ENCODE measurements at places on chromosomes 4 and X.

DNA sequence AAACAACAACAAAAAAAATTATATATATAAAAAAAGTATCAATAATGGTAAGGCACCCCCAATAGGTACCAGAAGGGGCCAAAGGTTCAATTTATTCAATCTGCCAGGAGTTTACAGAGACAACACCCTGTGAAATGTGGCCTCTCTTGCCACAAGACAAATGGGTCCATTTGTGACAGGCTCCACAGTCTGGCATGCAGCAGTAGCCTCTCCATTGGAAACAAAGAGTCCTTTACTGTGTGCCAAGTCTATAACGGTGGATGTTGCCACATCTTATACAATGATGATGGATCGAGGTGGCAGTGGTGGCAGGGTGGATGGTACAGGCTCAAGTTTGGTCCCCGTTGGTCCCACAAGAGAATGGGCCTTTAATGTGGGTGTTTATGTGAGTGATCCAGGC, 70.1 kb upstream of the SH3RF1 start:
- H3K4me1 ChIP-seq, result no peaks in the 10 kb centered on the region
- DNase-seq, result no peak
- H3K36me3 ChIP-seq, result no peaks in the 10 kb centered on the region
- no peak overlapping the region for H3K4me3 ChIP-seq
- H3K27me3 ChIP-seq, result no peaks in the 10 kb centered on the region

GRCh38 chrX:7170898-7171297, 22.9 kb upstream of the PUDP start:
- H3K4me3 ChIP-seq, result no peak overlapping the region
- H3K36me3 ChIP-seq, result no peaks in the 10 kb centered on the region
- H3K27me3 ChIP-seq, result no peaks in the 10 kb centered on the region
- no peak for DNase-seq
- H3K27ac ChIP-seq, result no peak overlapping the region

- peaks cover 3% of the 10 kb centered on the region for H3K4me1 ChIP-seq
- H3K4me3 ChIP-seq, result no peak overlapping the region
- no peak for DNase-seq
- H3K27ac ChIP-seq, result no peak overlapping the region
Observed at GRCh38 chr4:125352521-125352920, 37.8 kb downstream of the FAT4 start.

DNA sequence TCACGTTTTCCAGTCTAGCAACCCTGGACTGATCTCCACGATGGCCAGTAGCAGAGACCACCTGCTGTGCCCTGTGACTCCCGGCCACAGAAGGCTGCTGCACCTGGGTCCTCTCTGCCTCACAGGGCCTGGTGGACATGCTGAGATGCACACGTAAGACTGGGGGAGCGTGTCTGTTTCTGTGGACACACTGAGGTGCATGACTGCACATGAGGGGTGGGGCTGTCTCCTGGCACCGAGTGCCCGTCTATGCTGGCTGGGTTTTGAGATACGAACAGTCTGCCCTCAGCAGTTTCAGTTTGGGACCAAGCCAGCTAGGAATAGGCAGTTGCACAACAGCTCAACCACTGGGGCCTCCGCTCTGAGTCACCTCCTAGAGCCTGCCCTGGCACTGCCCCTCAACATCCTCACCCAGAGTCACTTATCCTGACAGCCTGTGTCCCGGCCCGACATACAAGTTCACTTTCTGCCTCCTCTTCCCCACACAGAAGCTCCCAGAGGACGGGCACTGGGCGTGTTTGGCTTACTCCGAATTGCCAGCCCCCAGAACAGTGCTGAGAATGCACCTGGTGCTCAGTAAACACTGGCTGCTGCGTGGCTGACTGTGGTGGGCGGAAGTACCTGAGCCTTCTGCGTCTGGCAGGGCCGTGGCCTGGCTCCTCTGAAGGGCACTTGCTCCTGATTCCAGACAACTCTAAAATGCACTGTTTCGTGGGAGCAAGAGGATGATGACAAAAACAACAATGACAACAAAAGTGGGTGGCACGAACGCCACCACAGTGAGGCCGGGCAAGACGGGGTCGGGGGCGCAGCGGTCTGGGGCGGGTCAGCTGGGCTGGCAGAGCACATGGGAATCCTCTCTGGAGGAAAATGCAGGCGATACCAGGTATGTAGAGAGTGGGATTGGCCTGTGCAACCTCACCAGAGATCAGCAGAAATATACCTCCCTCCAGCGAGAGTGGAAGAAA, 30.9 kb downstream of the RNF212 start:
- H3K4me3 ChIP-seq, result peak overlapping the region; percentile 27
- H3K4me1 ChIP-seq, result peaks cover 8% of the 10 kb centered on the region
- H3K27me3 ChIP-seq, result no peaks in the 10 kb centered on the region
- H3K36me3 ChIP-seq, result no peaks in the 10 kb centered on the region
- DNase-seq, result peak; percentile 76

- DNase-seq, result no peak
- no peaks in the 10 kb centered on the region for H3K36me3 ChIP-seq
- no peaks in the 10 kb centered on the region for H3K4me1 ChIP-seq
- no peak overlapping the region for H3K4me3 ChIP-seq
- no peaks in the 10 kb centered on the region for H3K27me3 ChIP-seq
- no peak overlapping the region for H3K27ac ChIP-seq
Observed at GRCh38 chr4:56764223-56764622, 57.3 kb downstream of the SPINK2 start.

- no peak overlapping the region for H3K4me3 ChIP-seq
- H3K36me3 ChIP-seq, result no peaks in the 10 kb centered on the region
- no peaks in the 10 kb centered on the region for H3K27me3 ChIP-seq
- no peak for DNase-seq
- H3K27ac ChIP-seq, result no peak overlapping the region
- H3K4me1 ChIP-seq, result peaks cover 3% of the 10 kb centered on the region
Observed at GRCh38 chr4:133270021-133270570, 121.0 kb downstream of the PCDH10 start.

GRCh38 chr4:152344001-152344400, 191.9 kb downstream of the FBXW7 start:
- H3K27ac ChIP-seq, result no peak overlapping the region
- no peak overlapping the region for H3K4me3 ChIP-seq
- DNase-seq, result no peak
- peaks cover 18% of the 10 kb centered on the region for H3K36me3 ChIP-seq
- H3K27me3 ChIP-seq, result no peaks in the 10 kb centered on the region
- H3K4me1 ChIP-seq, result no peaks in the 10 kb centered on the region

GRCh38 chrX:9327086-9327746, 137.6 kb upstream of the TBL1X start:
- H3K4me3 ChIP-seq, result no peak overlapping the region
- H3K36me3 ChIP-seq, result no peaks in the 10 kb centered on the region
- H3K4me1 ChIP-seq, result no peaks in the 10 kb centered on the region
- no peak for DNase-seq
- H3K27me3 ChIP-seq, result no peaks in the 10 kb centered on the region
- H3K27ac ChIP-seq, result no peak overlapping the region

GRCh38 chr4:188372058-188372457, 232.8 kb downstream of the TRIML1 start:
- H3K4me3 ChIP-seq, result no peak overlapping the region
- no peaks in the 10 kb centered on the region for H3K4me1 ChIP-seq
- no peaks in the 10 kb centered on the region for H3K27me3 ChIP-seq
- no peak overlapping the region for H3K27ac ChIP-seq
- no peak for DNase-seq
- H3K36me3 ChIP-seq, result no peaks in the 10 kb centered on the region

DNA sequence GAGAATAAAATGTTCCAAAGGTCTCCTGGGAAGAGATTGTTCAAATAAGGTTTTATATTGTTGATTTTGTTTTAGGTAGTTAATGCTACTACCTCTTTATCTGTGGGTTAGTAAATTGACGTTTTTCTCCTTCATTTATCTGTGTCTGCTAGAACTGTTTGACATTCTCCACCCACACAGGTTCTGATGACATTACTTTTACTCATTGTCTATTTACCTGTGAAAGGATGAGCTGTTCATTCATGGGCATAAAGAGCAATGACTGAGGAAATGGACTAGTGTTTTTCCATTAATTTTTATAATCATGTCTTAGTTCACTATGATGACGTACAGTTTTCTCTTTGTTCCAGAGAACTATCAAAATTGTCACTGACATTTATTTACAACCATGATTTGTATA, 75.6 kb downstream of the CPE start:
- H3K4me3 ChIP-seq, result no peak overlapping the region
- no peak overlapping the region for H3K27ac ChIP-seq
- peaks cover 3% of the 10 kb centered on the region for H3K4me1 ChIP-seq
- H3K36me3 ChIP-seq, result peaks cover 3% of the 10 kb centered on the region
- no peaks in the 10 kb centered on the region for H3K27me3 ChIP-seq
- no peak for DNase-seq

DNA sequence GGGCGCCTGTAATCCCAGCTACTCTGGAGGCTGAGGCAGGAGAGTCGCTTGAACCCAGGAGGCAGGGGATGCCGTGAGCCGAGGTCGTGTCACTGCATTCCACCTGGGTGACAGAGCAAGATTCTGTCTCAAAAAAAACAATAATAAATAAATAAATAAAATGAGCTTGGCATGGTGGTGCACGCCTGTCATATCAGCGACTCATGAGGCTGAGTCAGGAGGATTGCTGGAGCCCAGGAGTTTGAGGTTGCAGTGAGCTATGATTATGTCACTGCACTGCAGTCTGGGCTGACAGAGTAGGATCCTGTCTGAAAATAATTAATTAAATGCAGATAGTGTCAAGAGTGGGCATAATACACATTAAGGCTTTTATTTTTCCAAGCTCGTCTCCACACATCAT, 77.5 kb downstream of the DHRSX start:
- DNase-seq, result no peak
- no peak overlapping the region for H3K4me3 ChIP-seq
- no peak overlapping the region for H3K27ac ChIP-seq

- no peaks in the 10 kb centered on the region for H3K27me3 ChIP-seq
- H3K36me3 ChIP-seq, result no peaks in the 10 kb centered on the region
- H3K4me3 ChIP-seq, result no peak overlapping the region
- no peaks in the 10 kb centered on the region for H3K4me1 ChIP-seq
- no peak for DNase-seq
- H3K27ac ChIP-seq, result no peak overlapping the region
Observed at GRCh38 chr4:25818371-25818871, 44.4 kb downstream of the SEL1L3 start.

DNA sequence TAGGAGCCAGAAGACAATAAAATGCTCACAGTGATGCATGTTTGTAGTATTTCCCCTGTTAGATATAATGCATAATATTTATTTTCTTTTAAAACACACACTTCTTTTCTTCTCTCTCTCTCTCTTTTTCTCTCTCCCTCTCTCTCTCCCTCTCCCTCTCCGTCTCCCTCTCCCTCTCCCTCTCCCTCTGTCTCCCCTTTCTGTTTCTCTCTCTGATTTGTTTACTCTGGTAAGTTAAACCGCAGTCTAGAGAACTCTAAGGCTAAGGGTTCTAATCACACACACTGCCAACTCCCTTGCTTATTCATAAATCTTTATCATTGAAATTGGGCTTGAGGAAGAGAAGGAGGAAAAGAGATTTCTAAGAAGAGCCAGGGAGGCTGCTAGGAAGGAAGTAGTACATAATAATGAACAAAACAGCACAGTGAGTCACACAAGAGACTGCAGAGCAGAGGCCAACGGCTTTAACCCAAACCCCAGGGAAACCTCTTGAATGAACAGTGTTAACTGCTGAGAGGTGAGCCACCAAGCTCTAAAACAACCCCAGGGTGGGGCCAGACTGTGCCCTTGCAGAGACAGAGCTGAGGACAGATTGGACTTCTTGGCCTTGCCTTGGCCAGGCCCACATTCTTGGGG, 9.1 kb upstream of the PHOX2B start:
- no peaks in the 10 kb centered on the region for H3K36me3 ChIP-seq
- no peak overlapping the region for H3K4me3 ChIP-seq
- H3K27me3 ChIP-seq, result no peaks in the 10 kb centered on the region
- no peak for DNase-seq
- H3K4me1 ChIP-seq, result no peaks in the 10 kb centered on the region

GRCh38 chrX:69243276-69243675, 78.0 kb upstream of the PJA1 start:
- no peak for DNase-seq
- H3K4me1 ChIP-seq, result no peaks in the 10 kb centered on the region
- no peaks in the 10 kb centered on the region for H3K27me3 ChIP-seq
- H3K36me3 ChIP-seq, result no peaks in the 10 kb centered on the region
- no peak overlapping the region for H3K4me3 ChIP-seq
- H3K27ac ChIP-seq, result no peak overlapping the region

DNA sequence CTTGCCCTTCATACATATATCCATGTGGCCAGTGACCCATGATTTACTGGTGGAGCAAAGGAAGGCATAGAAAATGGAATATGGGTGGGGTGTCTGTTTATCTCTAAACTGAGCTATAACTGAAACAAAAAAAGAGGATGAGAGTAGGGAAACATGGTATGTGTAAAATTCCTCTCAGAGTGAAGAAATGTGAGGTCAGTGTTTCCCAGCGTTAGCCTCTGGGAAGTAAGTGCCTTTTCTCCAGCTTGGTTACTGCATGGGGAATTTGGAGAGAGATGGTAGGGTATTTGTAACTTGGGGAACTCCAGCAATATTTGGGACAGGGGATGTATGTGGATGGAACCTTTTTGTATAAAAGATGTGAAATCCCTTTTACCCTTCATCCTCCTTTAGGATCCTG, 89.4 kb downstream of the AFF1 start:
- no peak for DNase-seq
- H3K4me1 ChIP-seq, result peaks cover 3% of the 10 kb centered on the region
- no peaks in the 10 kb centered on the region for H3K27me3 ChIP-seq
- peak overlapping the region; percentile 41 for H3K27ac ChIP-seq
- no peak overlapping the region for H3K4me3 ChIP-seq

DNA sequence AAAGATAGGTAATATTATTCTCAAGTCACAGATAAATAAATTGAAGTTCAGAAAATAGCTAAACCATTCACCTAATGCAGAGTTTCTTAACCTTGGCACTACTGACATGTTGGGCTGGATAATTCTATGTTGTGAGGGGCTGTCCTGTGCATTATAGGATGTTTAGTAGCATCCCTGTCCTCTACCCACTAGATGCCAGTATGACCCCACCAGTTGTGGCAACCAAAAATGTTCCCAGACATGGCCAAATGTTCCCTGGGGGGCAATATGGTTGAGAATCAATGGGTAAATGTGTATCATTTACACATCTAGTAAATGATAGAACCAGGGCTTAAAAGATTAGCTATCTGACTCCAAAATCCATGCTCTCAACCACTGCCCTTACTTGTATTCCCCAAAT, 140.9 kb downstream of the COL4A6 start:
- no peaks in the 10 kb centered on the region for H3K4me1 ChIP-seq
- no peak for DNase-seq
- H3K4me3 ChIP-seq, result no peak overlapping the region
- H3K36me3 ChIP-seq, result no peaks in the 10 kb centered on the region
- no peak overlapping the region for H3K27ac ChIP-seq
- H3K27me3 ChIP-seq, result no peaks in the 10 kb centered on the region

DNA sequence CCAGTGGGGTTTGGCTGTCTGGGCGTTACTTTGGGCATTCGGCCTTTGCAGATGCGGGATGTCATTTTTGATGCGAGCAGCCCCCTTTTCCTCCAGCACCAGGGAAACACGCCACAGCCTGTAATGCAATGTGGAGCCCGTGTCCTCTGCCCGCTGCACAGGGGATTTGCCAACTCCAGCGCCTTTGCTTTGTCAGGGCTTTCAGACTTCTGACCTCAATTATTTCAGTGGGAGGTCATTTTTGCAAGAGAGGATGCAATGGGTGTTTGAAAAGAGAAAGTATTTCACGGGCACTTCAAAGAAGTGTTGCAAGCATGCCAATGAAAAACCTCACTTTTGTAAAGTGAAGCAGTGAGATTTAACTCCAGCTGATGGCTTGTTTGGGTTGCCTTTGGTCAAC, 11.5 kb downstream of the CLCN4 start:
- H3K4me1 ChIP-seq, result no peaks in the 10 kb centered on the region
- no peak overlapping the region for H3K4me3 ChIP-seq
- H3K27me3 ChIP-seq, result no peaks in the 10 kb centered on the region
- DNase-seq, result no peak
- H3K27ac ChIP-seq, result no peak overlapping the region
